ENCODE measurements at places on chromosomes 2 and 18. TPM values are rescaled to one million over a fixed set of nuclear protein-coding genes. Genes with fewer than 3 reads are reported as not detected.

DNA sequence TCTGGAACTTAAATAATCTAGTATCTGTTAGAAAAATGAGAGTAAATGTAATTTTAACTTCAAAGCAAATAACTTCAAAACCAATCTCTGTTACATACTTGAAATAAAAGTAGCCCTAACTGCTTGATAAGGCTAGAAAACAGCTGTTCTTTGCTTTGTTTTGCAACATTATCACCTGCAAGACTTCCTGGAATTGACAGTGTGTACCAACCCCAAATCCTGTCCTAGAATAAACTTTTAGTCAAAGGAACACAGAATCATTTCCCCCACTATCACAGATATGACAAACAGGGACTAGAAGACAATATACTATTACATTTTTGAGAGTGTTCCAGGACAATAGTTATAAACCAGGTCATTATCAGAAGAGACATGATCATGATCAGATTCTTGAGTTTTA is 105.3 kb upstream of the PGAP1 start:
- DNase-seq, result no peak
- peaks cover 6% of the 10 kb centered on the region for H3K36me3 ChIP-seq
- no peaks in the 10 kb centered on the region for H3K27me3 ChIP-seq
- no peak overlapping the region for H3K27ac ChIP-seq
- no peak overlapping the region for H3K4me3 ChIP-seq

- no peak for DNase-seq
- H3K36me3 ChIP-seq, result no peaks in the 10 kb centered on the region
- H3K4me1 ChIP-seq, result peaks cover 11% of the 10 kb centered on the region
- H3K27ac ChIP-seq, result no peak overlapping the region
- no peaks in the 10 kb centered on the region for H3K27me3 ChIP-seq
These were observed 78.9 kb downstream of the ZBTB7C start for GRCh38 chr18:48330016-48330991.

DNA sequence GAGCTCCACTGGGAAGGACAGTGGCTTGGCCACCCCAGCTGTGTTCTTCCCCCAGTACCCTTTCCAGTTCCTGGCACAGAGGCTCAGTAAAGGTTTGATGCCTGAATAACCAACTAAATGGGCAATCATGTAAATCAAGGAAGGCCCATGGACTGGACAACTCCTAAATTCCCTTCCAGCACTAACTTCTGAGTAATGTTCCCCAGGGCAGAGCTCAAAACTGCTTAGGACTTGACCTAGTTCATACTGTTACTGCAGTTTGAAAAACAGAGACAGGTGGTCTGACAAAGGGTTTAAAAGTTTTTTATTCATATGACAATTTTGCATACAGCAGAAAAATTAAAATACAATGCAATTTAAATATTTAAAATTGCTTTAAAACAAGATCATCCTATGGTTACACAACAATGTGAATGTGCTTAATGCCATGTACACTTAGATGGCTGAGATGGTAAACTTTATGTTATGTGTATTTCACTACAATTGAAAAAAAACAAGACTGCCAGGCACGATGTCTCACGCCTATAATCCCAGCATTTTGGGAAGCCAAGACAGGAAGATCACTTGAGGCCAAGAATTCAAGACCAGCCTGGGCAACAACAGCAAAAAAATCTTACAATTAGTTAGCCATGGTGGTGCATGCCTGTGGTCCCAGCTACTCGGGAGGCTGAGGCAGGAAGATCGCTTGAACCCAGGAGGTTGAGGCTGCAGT is 26.2 kb downstream of the PCBP1 start:
- no peak overlapping the region for H3K27ac ChIP-seq
- H3K4me3 ChIP-seq, result no peak overlapping the region
- H3K4me1 ChIP-seq, result peaks cover 10% of the 10 kb centered on the region
- DNase-seq, result no peak
- H3K36me3 ChIP-seq, result no peaks in the 10 kb centered on the region

The SERPINB13 gene
- not detected for total RNA-seq

GRCh38 chr2:112881217-112881985 is 29.6 kb upstream of the IL37 start:
- no peak overlapping the region for H3K27ac ChIP-seq
- H3K27me3 ChIP-seq, result no peaks in the 10 kb centered on the region
- H3K4me1 ChIP-seq, result no peaks in the 10 kb centered on the region
- no peak for DNase-seq
- H3K36me3 ChIP-seq, result no peaks in the 10 kb centered on the region
- H3K4me3 ChIP-seq, result no peak overlapping the region

The TFCP2L1 gene
- 22.0 TPM for total RNA-seq

DNA sequence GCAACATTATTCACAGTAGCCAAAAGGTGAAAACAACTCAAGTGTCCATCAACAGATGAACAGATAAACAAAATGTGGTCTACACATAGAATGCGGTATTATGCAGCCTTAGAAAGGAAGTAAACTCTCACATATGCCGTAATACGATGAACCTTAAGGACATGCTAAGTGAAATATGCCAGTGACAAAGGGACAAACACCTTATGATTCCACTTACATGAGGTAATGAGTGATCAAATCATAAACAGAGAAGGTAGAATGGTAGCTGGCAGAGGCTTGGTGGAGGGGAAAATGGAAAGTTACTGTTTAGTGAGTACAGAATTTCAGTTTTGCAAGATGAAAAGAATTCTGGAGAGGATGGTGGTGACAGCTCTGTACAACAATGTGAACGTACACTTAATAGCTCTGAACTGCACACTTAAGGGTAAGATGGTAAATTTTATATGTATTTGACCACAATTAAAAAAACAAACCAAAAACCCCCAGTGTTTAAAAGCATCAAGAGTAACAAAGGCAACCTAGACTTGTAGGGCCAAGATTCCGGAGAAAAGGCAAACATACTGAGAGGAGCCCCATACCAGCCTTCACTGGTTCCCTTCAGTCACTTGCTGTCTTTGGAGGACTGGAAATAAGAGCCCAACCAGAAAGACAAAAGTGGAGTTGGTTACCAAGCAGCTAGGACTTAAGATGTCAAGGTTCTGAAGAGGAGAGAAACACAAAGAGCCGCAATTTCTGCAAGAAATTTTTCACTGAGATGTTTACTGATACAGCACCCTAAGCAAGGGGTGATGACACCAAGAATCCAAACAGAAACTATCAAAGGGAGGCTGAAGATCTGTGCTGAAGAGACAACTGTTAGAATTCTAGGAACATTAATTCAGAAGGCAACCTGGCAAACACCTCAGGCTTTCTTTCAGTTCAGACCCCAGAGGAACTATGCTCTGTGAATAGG is 61.3 kb downstream of the CUL3 start:
- H3K27me3 ChIP-seq, result no peaks in the 10 kb centered on the region
- H3K4me1 ChIP-seq, result peaks cover 47% of the 10 kb centered on the region
- H3K36me3 ChIP-seq, result no peaks in the 10 kb centered on the region
- H3K27ac ChIP-seq, result no peak overlapping the region

DNA sequence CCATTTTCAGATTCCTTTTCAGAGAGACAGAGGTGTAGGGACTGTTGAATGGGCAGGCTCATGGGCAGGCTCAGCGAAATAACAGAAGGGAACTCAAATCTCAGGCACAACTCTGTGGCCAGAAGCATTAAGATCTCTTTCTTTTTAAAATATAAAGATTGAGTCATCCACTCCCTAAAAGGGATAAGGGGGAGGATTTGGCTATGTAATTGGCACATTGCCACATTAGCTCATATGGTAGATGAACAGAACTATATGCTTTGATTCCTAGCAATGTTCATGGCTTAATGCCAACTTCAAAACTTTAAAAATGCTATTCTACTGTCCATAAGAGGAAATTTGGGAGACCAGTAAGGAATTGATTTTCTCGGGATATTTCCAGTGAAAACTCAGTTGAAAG is 53.8 kb upstream of the SLC5A7 start:
- no peaks in the 10 kb centered on the region for H3K4me1 ChIP-seq
- H3K4me3 ChIP-seq, result no peak overlapping the region
- H3K27ac ChIP-seq, result no peak overlapping the region

- H3K36me3 ChIP-seq, result no peaks in the 10 kb centered on the region
- no peak overlapping the region for H3K27ac ChIP-seq
- H3K4me1 ChIP-seq, result no peaks in the 10 kb centered on the region
- no peak overlapping the region for H3K4me3 ChIP-seq
These were observed 82.3 kb upstream of the ASAP2 start for GRCh38 chr2:9124231-9124741.

DNA sequence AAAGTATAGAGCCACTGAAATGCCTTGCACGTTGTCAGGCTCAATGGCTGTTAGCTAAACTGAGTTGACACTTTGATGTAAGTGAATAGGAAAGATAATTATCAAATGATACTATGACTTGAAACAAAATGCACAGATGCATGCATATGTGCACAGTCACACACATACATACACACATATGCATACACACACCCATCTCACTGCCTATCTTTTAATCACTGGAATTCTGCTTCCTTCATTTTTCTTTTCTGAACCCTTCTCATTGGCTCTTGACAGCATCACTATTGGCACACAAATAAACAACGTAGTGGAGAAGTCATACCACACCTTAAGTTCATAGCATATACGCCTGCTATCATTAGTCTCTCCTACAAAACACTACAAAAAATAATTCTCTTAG is 154.9 kb upstream of the NCKAP5 start:
- no peak overlapping the region for H3K4me3 ChIP-seq
- DNase-seq, result no peak
- H3K27ac ChIP-seq, result no peak overlapping the region
- no peaks in the 10 kb centered on the region for H3K36me3 ChIP-seq

DNA sequence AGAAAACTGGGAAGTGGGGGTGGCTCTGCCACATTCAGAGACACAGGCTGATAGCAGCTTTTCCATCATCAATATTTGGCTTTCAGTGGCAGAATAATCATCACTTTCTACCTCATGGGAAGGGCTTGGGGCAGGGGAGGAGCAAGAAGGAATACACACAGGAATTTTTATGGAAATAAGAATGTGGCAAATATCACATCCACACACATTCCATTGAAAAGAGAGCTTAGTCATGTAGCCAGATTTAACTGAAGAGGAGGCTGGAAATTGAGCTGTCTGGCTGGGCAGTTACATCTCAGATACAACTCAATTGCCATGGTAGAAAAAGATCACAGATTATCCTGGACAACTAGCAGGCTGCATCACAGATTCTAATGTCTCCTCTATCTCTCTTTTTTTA is 1474.0 kb upstream of the ACVR2A start:
- H3K4me1 ChIP-seq, result no peaks in the 10 kb centered on the region
- no peak overlapping the region for H3K27ac ChIP-seq
- H3K27me3 ChIP-seq, result no peaks in the 10 kb centered on the region
- H3K36me3 ChIP-seq, result no peaks in the 10 kb centered on the region
- no peak for DNase-seq
- no peak overlapping the region for H3K4me3 ChIP-seq

The LINC00305 gene
- not detected for total RNA-seq

The KLHL41 gene
- total RNA-seq, result 0.61 TPM

Data from upper lobe of right lung (tissue), 1 donor.